ENCODE measurements at places on chromosomes 2 and 18.
A peak's percentile ranks its signal among the peaks of the same experiment; 100 is the strongest.

DNA sequence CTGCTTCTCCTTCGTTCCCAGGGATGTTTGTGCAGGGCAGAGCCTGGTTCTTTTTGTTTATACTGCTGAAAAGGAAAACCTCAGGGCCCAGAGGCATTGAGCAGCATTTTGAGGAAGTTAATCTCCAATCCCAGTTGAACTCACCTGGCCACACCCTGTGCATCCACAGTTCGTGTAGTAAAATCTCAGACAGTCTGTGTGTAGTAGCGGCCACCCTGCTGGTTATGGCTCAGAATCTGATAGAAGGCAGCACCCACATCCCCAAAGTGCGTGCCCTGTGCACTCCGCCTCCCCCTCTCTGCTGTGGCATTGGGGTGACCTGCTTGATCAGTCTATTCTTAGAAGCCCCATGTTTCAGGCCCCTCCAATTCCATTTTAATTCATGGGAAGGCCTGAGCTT lies 10.9 kb downstream of the TRIB2 start:
- DNase-seq = no peak

DNA sequence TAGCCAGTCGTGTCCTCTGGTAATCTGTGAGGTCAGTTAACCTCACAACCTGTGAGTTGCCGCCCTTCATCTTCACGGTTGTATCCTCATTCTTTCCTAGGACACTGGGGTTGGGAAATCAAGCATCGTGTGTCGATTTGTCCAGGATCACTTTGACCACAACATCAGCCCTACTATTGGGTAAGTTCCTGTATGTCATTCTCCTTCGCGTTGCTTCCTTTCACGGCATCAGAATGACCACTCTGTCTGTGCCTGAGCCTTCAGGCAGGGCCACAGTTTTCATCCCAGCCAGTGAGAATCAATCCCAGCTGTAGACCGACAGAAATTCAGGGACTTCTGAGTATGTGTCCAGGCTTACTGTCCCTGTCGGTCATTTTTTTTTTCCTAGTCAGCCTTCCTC lies 67.1 kb downstream of the RAB31 start:
- no peak for DNase-seq

DNA sequence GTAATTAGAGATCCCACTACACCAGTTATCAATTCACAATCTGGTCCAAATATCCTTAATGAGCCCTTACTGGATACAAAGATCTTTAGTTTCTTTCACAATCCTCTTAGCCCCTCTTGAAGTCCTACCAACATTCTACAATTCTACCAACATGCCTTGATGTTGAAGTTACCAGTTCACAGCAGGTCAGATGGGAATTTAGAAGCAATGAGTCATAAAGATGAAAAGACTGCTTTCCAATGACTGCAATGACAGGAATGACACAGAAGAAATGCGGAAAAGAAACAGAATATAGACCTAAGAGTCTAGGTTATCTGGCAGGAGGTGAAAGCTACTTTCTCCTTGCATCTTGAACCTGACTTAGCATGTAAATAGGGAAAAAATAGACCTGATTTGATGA lies 24.5 kb downstream of the RTTN start:
- no peak for DNase-seq

DNA sequence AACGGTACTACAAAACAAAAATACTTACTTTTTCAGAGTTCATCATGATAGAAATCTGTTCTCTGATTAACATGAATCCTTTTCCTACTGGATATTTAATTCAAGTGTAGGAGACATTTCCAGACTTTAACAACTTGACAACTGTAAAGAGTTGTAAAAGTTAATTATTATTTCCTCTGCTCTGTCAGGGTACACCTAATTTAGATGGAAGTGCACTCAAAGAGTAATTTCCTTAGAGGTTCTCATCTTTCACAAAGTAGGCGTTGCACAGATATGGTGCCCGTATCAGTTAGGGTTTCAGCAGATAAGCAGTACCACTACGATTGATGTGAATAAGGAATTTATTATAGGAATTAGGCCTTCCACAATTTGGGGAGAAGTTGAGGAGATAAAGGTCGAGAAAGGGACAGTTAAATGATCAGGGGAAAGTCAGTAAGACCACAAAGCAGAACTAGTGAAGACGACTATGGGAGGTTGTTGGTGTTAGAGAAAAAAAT lies 16.2 kb upstream of the PDE11A start:
- DNase-seq = no peak

- no peak for DNase-seq
Measured at GRCh38 chr2:143697744-143698143, 568.5 kb downstream of the ARHGAP15 start.

DNA sequence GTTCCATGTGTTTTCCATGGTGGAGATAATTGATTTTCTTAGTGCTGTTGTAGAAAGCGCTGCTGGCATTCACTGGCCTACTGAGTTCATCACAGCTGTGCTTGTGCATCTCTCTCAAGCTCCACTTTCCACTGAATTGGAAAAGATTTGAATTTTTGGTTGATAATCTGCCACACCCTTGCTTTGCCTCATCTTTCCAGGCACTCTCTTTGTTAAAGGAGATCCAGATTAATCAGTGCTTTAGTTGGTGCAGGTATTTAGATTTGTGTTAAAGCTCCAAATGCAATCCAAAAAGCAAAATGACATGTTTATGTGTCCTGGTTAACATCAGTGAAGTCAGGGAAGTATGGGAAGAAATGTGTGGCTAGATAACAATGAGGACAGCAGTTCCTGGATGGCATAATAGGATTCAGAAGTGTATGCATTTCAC lies 2.7 kb upstream of the COL3A1 start:
- no peak for DNase-seq

DNA sequence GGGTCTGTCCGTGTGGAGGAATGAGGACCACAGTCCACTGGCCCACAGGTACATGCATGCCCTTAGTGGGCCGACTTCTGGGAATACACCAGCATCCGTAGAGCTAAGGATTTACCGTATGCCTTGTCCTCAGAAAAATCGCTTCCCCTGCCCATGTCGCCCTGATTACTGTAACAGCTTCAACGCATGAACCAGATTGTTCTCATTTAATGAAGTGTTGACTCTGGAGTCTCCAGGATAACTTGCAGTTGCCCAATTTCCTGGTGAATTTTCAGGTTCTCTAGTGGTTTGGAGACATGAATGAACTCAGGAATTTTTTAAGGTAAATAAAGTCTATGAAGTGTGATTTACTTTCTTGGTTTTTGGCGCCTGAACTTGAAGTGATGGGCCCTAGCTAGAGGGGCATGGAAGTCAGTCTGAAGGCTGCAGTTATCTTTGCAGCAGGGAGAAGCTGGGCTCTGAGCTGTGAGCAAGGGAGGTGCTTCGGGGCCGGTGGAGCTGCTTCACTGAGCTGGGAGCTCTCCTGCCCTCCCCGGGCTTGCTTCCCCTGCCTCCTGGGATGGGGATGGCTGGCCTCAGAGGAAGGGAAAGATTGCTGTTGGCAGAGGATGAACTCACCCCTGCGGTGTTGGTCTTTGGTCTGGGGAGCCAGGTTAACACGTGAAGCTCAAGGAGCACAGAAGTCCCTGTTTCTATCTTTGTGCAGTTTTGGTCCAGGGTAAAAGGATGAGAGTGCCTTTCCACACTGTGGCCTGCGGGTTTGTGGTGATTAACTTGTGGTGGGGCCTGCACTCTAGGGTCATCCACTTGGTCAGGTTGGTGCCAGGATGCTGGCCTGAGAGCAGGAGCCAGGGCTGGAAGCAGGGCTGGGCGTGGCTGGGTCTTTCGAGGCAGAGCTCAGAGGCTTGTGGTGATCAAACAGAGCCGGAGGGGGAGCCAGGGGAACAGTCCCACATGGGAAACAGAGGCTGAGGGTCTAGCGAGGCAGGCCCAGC lies 28.1 kb downstream of the TCF7L1 start:
- DNase-seq = no peak

DNA sequence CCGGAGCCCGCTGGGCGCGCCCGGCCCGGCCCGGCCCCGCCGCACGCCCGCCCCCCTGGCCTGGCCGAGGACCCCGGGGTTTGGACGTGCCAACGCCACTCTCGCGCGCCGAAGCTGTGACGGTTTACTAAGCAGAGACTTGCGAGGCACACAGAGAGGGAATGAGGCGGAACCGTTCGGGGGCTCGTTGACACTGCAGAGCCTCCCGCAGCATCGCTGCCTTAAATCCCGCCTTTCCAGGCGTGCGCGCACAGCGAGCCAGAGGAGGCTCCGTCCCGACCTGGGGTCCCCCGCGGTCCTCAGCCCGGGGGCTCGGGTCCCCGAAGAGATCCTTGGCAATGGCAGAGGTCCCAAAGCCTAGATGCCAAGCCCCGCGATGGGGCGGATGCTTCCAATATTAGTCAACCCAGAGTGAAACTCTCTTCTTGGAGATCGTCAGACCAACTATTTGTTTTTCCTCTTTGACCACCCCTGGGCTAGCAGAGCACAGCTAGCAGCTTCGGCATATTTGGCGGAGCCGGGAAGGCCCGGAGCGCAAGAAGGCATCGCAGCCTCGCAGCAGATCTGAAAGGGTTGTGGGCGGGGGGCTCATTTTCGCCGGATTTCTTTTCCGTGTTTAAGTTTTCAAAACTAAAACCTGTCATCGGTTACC lies at the start of gene ZNF385B:
TSS of gene ZNF385B (minus strand) at position 197 of the 652 bp plus-strand sequence.
- peak; percentile 69 for DNase-seq

GRCh38 chr2:134324430-134324829 lies 70.6 kb downstream of the MGAT5 start:
- DNase-seq = no peak

DNA sequence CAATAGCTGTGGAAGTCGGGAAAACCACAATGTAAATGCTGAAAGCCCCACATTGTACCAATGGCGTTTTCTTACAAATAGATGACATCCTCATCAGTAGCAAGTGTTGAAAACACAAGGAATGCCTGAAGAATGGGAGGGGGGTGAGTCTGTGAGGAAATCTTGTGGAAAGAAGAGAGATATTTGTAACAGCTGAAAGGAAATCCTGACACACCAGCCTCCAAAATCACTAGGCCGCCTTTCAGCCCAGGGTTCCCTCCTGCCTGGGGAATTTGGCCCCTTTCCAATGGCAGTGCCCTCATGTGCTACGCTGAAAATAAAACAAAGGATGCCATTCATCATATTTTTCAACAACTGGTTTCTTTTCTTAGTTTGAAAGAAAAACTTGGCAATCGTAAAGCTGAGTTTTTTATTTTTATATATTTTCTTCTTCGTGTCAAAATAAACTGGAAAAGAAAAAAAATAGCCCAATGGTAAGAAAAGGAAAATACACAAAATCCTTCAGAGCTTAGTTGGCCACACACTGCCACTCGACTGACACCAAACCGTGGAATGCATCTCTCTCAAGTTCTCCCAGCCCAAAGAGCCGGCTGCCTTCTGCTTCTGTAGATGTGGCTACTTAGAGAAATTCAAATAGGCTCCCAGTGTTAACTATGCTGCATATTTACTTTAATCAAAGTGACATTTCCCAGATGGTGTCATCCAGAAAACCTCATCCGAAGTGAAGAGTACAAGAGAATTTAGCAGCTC lies 52.0 kb downstream of the FTCDNL1 start:
- DNase-seq = no peak

DNA sequence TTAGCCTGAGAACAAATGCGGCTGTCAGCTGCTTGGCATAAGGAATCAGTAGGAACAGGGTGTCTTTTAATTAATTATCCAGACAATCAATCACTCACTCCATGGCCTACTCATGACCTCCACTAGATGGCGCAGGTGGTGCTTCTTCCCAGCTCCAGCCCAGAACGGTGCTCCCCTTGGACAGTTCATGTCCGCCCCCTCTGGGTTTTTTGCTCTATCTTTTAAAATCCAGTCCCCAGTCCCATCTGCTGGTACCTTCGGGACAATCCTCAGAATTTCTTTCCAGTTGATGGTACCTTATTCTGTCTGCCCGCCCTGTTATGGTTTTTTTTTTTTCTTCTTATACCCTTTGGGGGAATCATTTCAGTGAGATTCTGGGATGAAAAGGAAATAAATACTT lies 99.8 kb downstream of the CACNB4 start:
- no peak for DNase-seq

DNA sequence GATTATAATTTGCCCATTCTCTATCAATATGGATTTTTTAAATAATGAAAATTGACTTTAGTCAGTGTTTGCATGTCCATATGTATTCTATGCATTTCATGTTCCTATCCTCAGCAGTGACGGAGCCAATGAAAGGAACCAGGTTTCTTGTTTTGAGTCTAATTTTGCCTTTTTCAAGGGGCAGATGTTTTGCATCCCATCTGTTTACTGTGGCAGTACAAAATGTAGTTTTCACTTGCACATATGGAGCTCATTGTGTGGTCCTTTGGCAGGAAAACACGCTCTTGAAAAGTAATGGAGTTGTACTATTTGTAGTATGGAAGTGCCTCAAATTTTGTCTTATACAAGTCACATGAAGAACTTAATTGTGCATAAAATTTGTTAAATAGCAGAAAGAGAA lies 127.8 kb downstream of the AGPS start:
- DNase-seq = no peak

DNA sequence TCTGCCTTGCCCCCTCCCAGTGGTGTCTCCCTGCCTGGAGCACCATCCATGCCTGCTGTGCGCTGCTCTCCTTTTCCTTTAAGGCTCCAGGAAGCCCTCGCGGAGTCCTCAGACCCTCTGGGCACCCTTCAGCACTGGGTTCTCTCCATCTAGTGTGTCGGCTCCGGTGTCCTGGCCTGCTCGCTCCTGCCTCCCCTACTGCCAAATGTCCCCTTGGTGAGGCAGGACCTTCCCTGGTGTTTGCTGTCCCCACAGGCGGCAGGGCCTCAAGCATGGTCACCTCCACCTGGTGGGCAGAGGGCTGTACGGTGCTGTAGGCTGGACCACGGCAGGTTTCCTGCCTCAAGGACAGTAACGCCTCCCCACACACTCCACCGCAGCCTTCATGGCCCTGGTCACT lies 90.2 kb downstream of the DGKD start:
- DNase-seq = no peak

DNA sequence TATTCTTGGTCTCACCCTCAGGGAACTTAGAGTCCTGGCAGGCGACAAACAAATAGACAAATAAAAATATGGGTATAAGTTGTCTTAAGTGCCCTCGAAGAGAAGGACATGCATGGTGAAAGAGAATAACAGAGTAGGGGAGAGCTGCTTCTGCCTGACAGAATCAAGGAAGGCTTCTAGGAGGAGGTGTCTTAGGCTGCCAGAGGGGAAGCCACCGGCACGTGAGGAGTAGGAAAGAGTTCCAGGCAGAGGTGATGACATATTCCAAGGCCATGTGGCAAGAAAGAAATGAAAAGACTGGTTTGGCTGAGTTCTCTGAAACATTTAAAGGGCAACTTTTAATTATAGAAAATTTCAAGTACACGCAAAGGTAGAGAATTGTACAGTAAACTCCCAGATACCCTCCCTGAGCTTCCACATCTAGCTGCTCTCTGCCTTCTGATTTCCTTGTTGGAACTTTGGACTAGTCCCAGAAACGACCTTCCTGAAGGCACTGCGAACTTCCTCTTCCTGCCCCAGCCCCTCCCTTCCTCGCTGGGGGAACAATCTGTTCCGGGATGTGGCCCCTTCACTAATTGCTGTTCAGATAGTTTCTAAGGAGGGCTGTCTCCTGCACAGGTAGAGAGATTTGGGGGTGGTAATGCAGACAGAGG lies 91.7 kb downstream of the DYSF start:
- DNase-seq = no peak

GRCh38 chr18:30485078-30485477 lies 557.5 kb downstream of the DSC3 start:
- DNase-seq = no peak

GRCh38 chr2:28377195-28377816 lies 15.4 kb upstream of the FOSL2 start:
- DNase-seq = no peak

Data from cerebellar nuclear complex (tissue), 1 donor.